ENCODE measurements at places on chromosomes 11 and 22. TPM values are rescaled to one million over a fixed set of nuclear protein-coding genes. Genes with fewer than 3 reads are reported as not detected.

SLC22A12 gene
- total RNA-seq: not detected

GRCh38 chr22:38028344-38029130, 28.7 kb upstream of the PICK1 start:
- DNase-seq: no peak

DNA sequence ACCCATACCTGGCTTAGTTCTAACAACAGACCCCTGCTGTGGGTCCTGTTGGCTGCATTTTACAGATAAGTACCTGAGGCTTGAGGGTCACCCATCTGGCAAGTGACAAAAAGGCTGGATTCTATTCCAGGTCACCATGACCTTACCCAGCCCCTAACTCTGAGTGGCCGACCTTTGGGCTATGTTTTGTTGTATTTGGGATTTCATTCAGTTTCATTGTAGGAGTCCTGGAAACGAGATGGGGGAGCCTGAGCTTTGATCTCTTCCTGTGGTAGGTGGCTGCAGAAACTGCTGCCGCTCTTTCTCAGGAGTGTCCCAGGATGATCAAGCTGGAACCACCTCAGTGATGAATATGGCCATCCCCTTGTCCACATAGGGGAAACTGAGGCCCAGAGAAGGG, 24.6 kb upstream of the YWHAH start:
- DNase-seq: no peak

MYRF gene
- 4.2 TPM for total RNA-seq

FADS3 gene
- total RNA-seq: 27.1 TPM

- no peak for DNase-seq
Observed at GRCh38 chr11:113153847-113154246, 160.5 kb upstream of the TTC12 start.

OR51B5 gene
- total RNA-seq: 0.15 TPM

DNA sequence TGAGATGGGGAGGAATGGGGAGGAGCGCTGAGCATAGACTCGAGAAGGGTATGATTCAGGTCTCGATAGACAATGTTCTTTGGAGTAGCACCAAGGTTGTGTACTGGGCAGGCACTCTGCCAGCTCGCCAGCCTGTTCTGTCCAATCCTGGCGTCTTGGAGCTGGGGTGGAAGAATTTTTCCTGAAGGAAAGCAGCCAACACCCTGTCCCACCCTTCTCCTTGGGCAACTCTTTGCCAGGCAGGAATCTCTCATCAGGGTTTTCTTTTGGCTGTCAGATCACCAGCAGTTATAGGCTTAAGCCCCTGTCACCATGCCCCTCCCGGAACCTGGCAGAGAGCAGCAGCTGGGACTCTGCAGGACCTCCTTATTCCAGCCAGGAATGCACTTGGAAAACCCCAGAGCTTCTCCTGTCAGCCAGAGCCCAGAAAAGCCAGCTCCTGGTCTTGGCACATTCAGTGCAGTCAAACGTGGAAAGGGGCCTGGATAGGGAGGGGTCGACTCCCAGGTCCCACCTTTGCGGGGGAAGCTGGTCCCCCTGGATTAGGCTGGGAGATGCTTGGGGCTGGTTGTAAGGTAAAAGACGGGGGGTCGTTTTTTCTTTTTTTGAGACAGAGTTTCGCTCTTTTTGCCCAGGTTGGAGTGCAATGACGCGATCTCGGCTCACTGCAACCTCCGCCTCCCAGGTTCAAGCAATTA, 14.4 kb upstream of the SPTBN2 start:
- peak; percentile 56 for DNase-seq

- no peak for DNase-seq
Observed at GRCh38 chr11:38274031-38274430, 1676.0 kb upstream of the RAG2 start.

SPDYC gene
- 2.0 TPM for total RNA-seq

DNA sequence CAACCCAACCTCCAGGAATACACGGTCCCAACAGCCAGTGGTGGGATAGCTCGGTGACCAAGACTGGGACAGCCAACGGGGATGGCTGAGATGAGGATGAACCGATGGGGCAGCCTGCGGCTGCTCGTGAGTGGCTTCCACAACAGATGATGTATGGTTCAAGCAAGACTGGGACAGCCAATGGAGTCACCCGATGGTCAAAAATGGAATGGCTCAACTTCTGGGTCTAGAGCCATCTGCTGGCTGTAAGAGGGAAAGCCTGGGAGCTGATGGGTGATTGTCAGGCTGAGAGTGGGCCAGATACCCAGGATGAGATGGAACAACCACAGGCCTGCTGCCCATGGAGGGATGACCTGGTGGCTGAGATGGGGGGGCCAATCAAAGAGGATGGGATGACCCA, 35.5 kb downstream of the SYT7 start:
- peak; percentile 91 for DNase-seq

THRSP gene
- not detected for total RNA-seq

RPL27A gene
- 1,070 TPM for total RNA-seq

- DNase-seq: no peak
Observed at GRCh38 chr11:43785318-43785717, 95.3 kb upstream of the ALKBH3 start.

GRCh38 chr11:117177534-117178209, 871 bp upstream of the SIDT2 start:
- DNase-seq: no peak

MRPL16 gene
- total RNA-seq: 113 TPM

DDI1 gene
- not detected for total RNA-seq

- peak; percentile 68 for DNase-seq
Observed at GRCh38 chr22:24768537-24769374, 5.8 kb downstream of the PIWIL3 start.

DNA sequence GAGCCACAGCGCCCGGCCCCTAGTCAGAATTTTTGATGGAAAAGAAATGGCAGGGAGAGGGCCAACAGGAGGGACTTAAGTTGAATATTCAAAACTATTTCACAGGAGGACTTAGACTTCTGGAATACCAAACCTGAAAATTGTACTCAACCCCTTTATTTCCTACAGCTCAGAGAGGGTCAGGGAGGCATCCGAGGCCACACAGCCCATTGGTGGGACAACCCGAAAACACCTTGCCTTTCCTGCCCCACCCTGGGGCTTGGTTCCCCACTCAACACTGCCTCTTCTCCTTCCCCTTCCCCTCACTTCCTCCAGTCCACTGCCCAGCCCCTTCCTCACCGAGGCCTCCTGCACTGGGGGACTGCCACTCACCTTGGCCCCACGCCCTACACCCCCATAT, 1.4 kb downstream of the NAALADL1 start:
- no peak for DNase-seq

- DNase-seq: peak; percentile 99
Observed at GRCh38 chr11:1825039-1825740, 9.6 kb upstream of the SYT8 start.

SPI1 gene
- 0.42 TPM for total RNA-seq

NLRP14 gene
- total RNA-seq: 0.07 TPM

GRCh38 chr22:24402460-24403192, 24.8 kb upstream of the ADORA2A start:
- DNase-seq: peak; percentile 12

GRCh38 chr11:26599876-26600434, 27.9 kb upstream of the MUC15 start:
- no peak for DNase-seq

DNA sequence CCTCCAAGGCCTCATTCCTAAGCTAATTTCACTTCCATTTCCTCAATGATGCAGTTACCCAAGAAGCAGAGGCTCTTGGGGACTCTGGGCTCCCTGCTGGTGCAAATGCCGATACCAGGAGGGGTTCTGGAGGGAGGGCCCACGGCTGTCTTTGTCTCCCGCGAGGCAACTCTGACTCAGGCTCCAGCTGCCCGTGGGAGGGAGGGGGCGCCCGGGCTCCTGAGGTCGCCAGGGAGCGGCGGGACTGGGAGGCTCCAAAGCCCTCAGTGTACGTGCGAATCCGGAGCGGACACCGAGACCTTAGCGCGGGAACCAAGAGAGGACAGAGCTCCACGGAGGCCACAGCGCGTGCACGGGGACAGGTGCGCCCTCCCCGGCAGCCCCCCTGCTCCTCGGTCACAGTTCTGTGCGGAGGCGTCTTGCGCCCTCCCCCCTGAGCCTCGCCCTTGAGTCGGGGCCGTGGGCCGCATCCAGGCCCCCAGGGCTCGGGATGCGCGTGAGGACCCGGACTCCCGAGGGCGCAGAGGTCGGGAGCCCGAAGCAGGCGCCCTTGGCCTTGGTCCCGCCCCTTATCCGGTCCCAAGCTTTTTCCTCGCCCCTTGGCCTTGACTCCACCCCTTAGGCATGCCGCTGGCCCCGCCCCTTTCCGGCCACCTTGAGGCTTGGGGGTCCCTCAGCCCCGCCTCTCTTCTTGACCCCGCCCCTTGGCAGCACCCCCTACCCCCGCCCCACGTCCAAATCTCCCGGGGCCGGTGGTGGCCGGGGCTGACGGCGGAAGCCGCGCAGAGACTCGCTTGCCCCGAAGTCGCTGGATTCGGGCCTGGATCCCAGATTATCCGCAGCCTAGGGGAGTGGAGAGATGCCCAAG, 4.7 kb upstream of the SHISA8 start:
- peak; percentile 99 for DNase-seq

DNA sequence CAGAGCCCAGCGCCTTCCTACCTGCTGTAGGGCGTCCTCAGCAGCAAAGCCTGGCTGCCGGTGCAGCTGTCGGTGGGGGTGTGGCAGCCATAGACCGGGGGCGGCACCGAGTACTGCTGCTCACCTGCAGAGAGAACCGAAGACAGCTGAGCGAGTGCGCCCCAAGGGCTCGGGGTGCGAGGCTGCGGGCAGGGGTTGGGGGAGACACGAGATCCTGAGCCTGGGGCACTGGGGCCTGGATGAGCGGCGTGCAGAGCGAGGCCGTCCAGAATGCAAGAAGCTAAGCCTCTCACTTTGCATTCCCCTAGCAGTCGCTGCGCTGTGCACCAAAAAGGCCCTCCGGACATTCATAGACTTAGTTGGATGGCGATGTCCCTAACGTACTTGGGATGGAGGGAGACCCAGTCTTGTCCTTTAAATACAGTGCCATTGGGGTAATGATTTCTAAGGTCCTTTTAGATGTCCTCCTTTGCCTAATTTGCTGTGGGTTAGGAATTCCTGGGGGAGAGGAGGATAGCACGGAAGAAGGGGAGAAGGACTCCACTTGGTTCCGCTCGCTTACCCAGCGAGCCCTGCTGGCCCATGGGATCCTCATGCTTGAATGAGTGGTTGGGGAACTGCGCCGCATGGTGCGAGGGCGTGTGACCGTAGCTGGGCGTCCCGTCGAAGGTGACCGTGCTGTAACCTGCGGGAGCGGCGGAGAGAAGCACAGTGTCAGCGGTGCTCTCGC, 7.2 kb downstream of the WT1 start:
- peak; percentile 73 for DNase-seq

MFNG gene
- total RNA-seq: 1.3 TPM

DNA sequence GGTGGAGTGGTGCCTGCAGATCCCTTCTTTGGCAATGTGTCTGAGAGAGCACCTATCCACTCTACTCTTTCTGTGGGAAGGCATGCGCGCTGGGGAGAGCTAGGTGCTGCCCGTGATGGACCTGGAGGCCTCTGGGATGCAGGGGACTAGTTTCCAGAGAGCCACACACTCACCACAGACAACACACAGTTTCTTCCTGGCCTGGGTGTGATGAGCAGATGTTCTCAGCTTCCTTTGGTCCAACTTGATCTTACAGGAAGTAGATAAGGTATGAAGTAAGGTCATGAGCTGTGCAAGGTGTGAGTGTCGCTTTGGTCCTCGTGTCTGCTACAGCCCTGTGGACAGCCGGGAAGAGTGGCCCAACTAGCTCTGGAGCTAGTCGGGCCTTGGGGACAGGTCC, 27.3 kb upstream of the SUSD2 start:
- DNase-seq: no peak

PGR gene
- 0.31 TPM for total RNA-seq

ARHGAP8 gene
- total RNA-seq: 24.8 TPM

GRCh38 chr11:14835496-14836492, 56.2 kb downstream of the CYP2R1 start:
- DNase-seq: no peak
